ENCODE measurements at places on chromosomes 11 and 22.

GRCh38 chr22:49815641-49816091 lies 12.0 kb downstream of the BRD1 start:
- DNase-seq, result no peak

- DNase-seq, result no peak
Measured at GRCh38 chr11:66235141-66235540, 33.3 kb upstream of the RAB1B start.

GRCh38 chr22:40519948-40520331 lies 116.6 kb downstream of the MRTFA start:
- no peak for DNase-seq

DNA sequence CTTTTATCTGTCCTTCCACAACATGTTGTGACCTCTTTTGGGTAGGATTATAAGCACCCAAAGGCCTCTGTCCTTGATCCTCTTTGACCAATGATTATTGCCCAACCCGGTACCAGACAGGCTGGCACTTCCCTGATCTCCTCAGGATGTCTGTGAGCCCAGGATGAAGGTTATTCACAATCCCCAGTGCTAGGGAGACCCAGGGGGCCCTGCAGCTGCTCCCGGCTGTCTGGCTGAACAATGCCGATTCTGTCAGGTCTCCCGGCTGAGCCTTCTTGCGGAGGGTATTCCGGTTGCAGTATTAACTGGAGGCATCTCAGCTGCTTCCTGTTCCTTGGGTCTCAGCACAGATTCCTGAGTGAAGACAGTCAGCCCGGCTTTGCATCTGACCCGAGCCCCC lies 71.2 kb upstream of the CDON start:
- DNase-seq, result no peak

GRCh38 chr11:70593446-70593983 lies 195.2 kb downstream of the CTTN start:
- DNase-seq, result no peak

GRCh38 chr11:36485298-36486002 lies 24.6 kb downstream of the TRAF6 start:
- DNase-seq, result no peak

DNA sequence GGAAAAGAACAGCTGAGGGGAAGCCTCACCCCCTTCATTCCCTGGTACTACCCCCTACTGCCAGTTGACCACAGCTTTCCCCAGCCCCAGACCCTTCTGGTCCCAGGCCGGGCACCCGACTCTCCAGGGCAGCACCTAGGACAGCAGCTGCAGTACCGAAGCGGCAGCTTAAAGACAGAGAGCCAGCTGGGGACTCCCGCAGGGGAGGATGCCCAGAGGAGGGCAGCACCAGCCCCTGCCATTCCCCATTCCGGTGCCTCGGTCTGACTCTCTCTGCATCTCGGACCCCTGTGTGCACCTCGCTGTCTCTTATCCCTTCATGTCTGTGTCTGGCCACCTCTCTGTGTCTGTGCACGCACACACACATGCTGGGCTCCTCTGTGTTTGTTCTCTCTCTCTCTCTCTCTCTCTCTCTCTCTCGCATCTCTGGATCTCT lies 9.4 kb downstream of the IGSF9B start:
- no peak for DNase-seq

GRCh38 chr22:39990686-39991085 lies 4.1 kb upstream of the FAM83F start:
- no peak for DNase-seq

DNA sequence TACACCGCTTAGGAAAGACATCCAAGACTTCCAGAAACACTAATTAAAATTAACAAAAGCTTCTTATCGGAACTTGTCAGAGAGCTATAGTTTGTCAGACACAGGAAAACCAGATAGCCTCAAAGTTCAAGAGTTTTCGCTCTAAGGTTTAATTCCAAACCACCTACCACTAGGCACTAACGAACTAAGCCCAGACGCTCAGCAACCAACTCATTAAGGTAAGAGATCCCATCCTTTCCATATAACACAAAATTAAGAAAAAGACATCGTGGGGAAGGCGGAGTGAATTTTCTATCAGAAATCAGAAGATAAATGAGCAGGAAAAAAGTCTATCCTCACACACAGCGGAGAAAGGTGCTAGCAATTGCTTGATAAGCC lies 382 bp downstream of the IMMP1L start:
- no peak for DNase-seq

GRCh38 chr11:112606656-112607055 lies 346.0 kb upstream of the PLET1 start:
- no peak for DNase-seq

- DNase-seq, result peak; percentile 11
Measured at GRCh38 chr11:35138606-35138942, 397 bp upstream of the CD44 start.

DNA sequence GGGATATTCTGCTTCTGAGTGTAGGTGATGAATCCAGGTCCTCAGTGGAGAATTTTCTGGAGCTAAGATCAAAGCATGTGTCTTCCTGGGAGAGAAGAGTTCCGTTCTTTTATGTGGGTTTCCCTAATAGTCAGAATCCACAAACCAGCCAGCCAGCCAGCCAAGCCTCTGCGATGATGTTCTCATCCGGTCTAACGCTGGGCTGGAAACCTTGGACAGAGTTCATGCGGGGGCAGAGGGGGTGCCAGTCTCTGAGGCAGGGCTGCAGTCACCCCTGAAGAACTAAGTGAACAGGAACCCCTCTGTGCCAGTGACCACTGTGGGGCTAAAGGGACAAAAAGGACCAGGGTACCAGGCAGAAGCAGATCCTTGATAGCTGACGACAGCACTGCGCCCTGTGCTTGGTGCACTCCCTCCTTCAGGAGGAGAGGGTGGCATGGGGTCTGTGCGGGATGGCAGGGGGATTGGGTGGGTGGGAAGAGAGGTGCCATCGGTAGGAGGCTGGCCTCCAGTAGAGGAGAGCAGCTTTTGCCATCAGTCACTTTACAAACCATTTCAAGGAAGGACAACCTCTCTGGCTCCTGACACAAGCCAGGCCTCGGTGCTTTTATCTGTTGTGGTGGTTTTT lies 27.1 kb downstream of the ADAMTS15 start:
- no peak for DNase-seq

DNA sequence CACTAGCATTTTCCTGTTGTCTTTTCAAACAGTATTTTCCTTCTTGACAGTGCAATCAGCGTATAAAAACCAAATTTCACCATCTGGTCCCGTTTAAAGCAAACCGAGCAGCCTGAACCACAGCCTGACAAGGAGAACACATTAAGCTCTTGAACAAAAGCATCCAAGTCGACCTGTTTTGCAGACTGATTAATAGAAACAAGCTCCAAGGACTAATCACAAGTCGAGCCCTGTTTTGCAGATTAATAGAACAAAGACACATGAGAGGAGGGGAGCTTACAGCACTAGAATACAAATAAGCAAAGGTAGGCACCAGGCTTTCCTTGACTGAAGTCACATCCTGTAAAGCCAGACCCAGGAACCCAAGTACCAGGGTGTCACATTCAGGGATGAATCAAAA lies 104.8 kb downstream of the MPPED2 start:
- DNase-seq, result no peak

All from HuH-7.5 (cell line).